Thoracic aorta (tissue), 2 donors: ENCODE measurements at places on chromosomes 11 and 22. TPM values are rescaled to one million over a fixed set of nuclear protein-coding genes. Genes with fewer than 3 reads are reported as not detected.

DNA sequence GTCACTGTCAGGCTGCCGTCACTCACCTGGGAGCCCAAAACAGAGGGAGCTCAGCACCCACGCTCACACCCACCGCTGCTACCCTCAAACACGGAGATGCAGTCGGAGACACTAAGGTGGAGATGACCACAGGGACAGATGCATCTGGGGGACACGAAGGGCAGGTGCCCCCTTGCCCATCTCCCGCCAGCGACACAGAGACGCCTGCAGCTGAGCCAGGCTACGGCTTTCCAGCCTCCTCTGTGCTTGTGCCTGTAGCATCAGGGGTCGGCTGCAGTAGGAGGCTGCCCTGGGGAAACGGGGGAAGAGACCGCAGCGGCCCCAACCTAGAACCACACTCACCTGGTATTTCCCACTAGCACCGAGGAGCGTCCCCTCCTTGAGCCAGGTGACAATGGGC, 19.3 kb downstream of the IGSF9B start:
- DNase-seq: no peak

GRCh38 chr22:44586999-44587736, 89.1 kb upstream of the RTL6 start:
- no peak for DNase-seq

- no peak for DNase-seq
Observed at GRCh38 chr11:120612513-120613263, 101.1 kb downstream of the GRIK4 start.

- no peak for DNase-seq
Observed at GRCh38 chr11:62116451-62116850, 7.4 kb upstream of the INCENP start.

DNA sequence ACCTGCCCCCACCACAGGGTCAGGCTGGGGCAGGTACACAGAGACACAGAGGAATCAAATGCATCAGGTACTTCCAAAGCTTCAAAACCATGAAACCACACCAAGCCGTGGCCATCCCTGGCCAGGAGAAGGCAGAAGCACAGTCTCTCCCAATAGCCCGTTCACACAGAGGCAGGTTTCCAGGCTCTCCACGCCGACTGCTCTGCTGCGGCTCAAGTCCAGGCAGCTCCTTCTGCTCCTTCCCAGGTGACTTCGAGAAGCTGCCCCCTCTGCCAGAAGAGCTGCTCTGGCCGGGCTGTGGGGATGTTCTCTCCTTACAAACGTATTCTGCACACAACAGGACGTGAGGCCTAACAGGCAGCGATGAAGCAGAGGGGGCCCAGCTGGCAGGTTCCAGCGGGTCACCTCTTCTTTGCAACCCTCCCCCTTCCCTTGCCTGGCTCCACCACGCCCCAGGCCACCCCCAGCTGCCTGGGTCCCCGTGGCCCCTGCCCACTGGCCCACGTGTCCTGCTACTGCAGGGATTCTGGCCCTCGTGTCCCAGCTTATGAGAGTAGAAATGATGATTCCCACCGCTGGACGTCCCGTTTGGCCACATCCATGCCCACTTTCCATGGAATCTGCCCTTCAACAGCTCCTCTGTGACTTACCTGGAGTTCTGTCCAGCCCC, 26.1 kb downstream of the BRD1 start:
- no peak for DNase-seq

Gene COX8A
- 469 TPM for total RNA-seq

Gene MUC6
- total RNA-seq: 13.1 TPM

Gene TPCN2
- 38.0 TPM for total RNA-seq

Gene APOL4
- total RNA-seq: 1.4 TPM
